ENCODE measurements at places on chromosomes 3 and 15.

DNA sequence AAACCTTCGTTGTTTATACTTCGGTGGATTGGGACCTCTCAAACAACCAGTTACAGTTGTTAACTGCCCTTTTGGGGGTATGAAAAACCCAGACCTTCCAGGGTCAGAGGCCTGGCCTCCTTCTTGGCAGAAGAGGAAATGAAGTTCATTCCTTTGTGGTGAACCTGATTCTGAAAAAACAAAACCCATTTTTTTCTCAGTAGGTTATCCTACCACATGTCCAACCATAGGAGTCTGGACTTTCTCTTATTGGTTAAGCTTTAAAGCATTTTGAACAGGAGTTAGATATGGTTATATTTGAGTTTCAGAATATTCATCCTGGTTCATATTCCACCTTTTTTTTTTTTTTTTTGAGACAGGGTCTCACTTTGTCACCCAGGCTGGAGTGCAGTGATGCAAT, 7.2 kb upstream of the LACTB start:
- DNase-seq: no peak

GRCh38 chr3:49747792-49748480, 24.2 kb upstream of the GMPPB start:
- DNase-seq: no peak

GRCh38 chr15:48965972-48966371, 2.3 kb upstream of the SHC4 start:
- no peak for DNase-seq

DNA sequence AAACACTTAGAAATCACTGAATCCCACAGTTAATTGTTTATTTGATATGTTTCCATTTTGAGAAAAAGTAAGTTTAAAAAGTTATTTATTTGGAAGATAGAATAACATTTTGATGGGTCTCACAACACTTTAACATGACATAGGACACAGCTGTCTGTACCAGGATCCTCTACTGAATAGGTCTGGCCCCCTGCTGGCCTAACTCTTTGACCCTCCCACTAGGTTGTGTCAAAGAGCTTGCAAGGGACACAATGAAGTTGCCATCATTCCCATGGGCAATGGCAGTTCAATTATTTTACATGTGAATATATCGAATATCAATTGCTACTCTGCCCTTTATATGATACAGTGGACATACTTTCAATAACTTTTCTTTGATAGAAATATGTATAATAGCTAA, 138.9 kb downstream of the EPHA3 start:
- no peak for DNase-seq

DNA sequence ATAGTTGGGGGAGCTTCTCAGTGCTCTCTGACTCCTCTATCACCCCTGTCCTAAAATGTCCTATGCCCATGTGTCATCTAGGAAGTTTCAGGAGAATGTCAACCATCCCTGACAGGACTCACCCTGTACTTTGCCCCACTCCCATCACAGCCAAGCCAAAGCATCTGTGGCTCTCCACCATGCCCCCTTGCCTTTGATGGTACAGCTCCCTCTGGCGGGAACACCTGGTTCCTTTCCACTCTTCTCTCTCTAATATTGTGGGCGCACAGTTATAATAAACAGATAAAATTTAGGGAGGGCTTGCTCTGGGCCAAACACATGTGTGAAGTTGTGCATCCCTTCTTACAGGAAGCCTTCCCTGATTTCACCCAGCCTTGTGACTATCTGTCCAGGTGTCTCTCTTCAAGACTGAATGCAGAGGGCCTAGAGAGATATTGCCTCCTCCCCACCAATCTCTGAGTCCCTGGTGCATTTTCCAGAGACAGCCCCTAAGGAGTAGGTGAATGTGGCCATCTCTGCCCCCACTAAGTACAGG, 62.8 kb downstream of the ISG20 start:
- no peak for DNase-seq

GRCh38 chr3:52722491-52722890, 16.6 kb downstream of the SPCS1 start:
- no peak for DNase-seq

DNA sequence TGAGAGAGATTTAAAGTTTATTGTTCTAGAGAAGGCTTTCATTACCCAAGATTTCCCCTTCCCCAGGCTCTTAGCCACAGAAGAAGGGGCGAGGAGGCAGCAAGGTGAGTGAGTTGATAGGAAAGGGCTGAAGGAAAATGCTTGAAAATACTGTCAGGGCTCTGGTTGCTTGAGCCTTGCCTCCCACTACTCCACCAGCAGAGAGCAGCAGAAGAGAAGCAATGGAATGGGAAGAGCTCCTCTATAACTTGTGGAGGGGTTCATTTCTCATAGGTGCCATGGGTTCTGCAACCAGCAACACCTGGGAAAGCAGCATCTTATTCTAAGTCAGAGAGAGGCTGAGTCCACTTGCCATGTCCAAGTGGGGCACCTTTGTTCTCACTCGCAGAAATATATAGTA, 184.0 kb upstream of the CNTN6 start:
- no peak for DNase-seq

GRCh38 chr3:190044142-190044541, 76.6 kb downstream of the P3H2 start:
- no peak for DNase-seq
